ENCODE measurements at places on chromosomes 5 and 9.

DNA sequence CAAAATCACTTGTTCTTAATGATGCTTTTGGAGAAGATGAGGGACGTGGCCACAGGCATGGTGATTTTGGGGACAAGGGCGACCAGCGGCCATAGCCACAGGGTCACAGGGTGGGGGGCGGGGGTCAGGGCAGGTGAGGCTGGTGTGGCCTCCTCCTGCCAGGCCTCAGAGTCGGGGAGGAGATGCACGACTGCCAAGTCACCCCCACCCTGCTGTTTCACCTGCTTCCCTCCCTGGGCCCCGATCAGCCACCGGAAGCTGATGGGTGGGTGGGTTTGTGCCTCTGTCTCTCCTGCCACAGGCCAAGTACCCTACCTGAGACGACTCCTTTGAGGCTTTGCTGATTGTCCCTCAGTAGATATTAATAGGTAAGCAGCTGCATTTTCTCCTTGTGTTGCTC lies 199.3 kb downstream of the PAX5 start:
- DNase-seq, result no peak

GRCh38 chr5:43859309-43859708 lies 256.3 kb downstream of the NNT start:
- DNase-seq, result no peak

- DNase-seq, result peak; percentile 66
Observed at GRCh38 chr5:17365811-17366138, 132.3 kb upstream of the TAF11L2 start.

GRCh38 chr5:134026521-134027287 lies 21.9 kb upstream of the VDAC1 start:
- peak; percentile 60 for DNase-seq
